AG09319 (cell line): ENCODE measurements at places on chromosomes 6 and 20.
A peak's percentile ranks its signal among the peaks of the same experiment; 100 is the strongest.

DNA sequence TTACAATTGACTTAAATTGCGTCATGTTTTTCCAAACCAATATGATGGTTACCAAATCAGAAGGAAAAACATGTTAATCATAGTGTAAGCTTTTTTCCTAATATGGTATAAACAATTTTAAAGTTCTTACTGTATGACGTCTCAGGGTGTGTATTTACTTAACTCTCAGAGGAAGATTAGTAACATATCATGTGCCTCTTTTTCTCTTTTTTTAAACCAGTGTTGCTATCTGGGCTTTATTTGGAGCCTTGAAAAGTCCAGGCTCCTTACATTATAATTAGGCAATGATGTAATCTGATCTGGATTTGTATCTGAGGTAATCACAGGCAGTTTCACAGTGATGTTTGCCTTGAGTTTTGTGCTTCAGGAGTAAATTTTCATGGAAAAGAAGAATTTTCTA is 20.4 kb upstream of the RAB23 start:
- peak; percentile 94 for DNase-seq

GRCh38 chr6:144898052-144898689 is 613.0 kb downstream of the UTRN start:
- no peak for DNase-seq

DNA sequence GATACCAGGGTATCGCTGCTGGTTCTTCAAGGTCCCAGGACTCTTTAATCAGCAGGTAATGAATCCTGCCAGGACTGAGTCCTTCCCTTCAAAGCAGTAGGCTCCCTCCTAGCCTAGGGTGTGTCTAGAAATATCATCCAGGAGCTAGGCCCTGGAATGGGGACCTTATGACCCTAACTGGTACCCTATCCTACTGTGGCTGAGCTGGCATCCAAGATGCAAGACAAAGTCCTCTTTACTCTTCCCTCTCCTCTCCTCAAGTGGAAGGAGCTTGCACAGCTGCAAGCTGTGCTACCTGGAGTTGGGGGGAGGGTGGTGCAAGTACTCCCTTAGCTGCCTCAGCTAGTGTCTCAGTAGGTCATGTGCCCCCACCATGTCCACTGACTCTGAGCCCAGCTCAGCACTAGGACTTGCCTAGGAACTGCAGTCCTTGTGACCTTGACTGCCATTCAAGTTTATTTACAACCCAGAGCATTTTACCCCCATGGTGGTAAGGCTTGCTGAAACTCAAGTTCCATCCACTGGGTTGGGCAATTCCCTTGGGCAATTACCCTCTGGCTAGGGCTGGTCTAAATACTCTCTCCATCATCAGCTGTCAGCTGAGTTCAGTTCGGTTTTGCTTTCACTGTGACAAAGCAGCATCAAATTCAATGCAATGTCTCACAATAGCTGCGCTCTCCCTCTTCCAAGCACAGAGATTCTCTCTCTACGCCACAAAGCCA is 48.4 kb upstream of the TOP1 start:
- DNase-seq = no peak

DNA sequence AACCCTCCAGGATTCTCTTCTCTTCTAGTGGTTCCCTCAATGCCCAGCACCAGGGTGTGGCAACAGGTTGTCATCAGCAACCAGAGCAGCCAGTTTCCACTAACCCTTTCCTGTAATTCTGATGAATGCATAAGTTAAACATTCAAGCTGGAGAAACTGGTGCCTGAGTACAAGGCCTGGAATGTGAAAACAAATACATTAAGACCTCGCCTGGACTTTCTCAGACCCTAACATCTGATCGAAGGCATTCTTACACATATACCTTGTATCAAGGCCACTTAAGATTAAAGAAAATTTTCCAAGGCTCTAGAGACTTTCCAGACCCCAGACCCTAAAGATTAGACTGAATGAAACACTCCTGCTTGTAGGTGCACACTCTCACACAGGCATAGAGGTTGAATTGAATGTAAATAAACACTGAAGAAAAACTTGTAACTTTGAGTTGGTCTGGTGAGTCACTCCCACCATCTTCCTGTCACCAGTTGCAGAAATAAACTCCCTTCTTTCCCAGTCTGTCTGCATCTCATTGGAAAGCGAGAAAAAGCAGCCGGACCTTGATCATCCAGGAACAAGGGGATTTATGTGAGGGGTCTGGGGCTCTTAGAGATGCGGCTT is 9.0 kb downstream of the LRP11 start:
- no peak for DNase-seq

DNA sequence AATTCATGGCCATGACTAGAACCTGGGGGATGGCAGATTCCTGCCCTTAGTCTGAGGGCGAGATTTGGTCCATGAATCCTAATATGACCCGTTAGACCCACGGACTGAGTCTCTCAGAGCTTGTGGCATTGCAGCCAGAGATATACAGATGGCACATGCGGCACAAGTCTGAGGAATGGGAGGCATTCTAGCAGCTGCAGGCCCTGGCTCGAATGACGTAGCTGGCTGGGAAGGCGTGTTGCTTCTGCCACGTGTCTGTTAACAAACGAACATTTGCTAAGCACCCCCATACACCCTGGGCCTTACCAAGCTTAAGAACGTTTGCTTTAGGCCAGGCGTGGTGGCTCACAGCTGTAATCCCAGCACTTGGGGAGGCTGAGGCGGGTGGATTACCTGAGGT is 68.0 kb downstream of the CD164 start:
- DNase-seq = no peak

DNA sequence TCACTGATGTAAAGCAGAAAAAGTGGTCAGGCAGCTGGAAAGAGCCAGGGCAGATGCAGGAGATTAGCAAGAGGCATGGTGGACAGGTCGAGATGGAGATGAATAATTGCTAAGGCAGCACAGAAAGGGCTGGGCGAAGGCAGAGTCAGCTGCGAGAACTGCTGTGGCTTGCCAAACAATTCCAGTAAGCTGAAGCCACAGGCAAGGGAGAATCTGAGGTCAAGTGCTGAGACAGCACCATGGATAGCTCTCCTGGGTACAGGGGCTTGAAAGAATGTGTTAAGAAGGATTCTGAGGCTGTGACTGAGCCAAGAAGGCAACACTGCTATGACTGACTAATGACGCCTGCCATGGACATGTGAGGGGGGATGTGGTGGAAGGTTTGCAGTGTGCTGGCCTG is 220.8 kb upstream of the FOXA2 start:
- peak; percentile 28 for DNase-seq
